ENCODE measurements at places on chromosomes 1 and 21.
A peak's percentile ranks its signal among the peaks of the same experiment; 100 is the strongest.

DNA sequence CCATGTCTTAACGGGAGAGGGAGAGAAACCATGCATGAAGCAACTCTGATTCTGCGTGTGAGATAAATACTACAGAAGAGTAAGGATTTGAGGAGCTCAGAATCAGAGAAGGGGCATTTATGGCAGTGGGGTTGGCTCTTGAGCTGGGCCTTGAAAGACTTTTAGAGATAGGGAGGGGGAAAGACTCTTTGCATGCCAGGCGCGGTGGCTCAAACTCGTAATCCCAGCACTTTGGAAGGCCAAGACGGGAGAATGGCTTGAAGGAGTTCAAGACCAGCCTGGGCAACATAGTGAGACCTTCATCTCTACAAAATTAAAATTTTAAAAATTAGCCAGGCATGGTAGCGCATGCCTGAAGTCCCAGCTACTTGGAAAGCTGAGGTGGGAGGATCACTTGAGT, 672 bp downstream of the ARMH1 start:
- no peak for DNase-seq

DNA sequence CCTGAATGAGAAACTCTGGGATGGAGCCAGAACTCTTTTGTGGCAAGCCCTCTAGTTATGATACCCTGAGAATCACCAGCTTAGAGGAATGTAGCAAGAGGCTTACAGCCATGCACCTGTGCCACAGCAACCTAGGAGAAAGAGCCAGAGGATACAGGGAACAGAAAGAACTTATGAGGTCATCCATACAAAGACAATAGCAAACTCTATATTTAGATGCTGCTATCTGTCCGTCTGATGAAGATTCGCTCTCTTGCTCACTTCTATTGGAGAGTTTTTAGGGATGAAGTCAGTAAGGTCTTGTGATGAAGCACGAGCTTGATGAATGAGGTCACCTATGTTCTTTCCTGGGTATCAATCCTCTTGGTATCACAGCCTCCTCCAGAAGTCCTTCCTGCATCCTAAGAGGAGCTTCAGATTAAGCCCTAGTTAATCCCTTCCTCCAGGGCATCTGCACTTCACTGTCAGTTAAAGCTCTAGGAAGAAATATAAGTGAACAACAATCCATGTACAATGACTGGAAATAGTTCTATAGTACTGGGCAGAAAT, 185.6 kb downstream of the DAB1 start:
- no peak for DNase-seq

DNA sequence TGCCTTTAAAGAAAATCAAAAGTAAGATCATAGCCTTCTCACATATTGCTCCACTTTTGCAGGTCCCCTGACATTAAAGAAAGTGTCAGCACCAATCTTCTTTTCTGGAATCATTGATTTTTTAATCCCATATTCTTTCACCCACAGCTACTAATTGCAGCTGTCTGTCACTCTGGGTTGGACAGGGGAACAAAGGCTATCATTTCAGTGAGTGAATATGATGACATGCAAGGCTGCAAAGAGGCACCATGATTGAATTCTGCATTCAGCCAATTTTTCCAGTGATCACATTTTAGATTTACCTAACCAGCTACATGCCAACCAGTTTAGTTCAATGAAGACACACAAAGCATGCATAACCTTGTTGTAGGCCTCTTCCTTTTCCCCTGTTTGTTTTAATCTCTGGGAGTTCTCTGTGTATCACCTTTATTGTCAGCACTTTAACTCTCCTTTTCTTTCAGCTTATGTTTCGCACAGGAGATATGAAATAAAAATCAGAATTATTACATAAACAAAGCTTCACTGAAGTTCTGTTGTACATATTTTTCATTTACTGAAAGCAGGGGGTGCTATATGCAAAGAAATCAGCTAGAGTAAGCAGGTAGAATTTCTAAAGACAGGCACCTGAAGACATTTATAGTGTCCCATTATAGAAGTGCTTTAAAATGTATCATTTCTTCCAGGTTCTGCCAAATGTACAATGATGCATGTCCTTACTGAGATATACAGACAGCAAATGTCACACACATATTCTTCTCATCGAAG, 584.8 kb downstream of the PLA2G4A start:
- no peak for DNase-seq

- no peak for DNase-seq
Observed at GRCh38 chr1:5856246-5856815, 135.9 kb downstream of the NPHP4 start.

DNA sequence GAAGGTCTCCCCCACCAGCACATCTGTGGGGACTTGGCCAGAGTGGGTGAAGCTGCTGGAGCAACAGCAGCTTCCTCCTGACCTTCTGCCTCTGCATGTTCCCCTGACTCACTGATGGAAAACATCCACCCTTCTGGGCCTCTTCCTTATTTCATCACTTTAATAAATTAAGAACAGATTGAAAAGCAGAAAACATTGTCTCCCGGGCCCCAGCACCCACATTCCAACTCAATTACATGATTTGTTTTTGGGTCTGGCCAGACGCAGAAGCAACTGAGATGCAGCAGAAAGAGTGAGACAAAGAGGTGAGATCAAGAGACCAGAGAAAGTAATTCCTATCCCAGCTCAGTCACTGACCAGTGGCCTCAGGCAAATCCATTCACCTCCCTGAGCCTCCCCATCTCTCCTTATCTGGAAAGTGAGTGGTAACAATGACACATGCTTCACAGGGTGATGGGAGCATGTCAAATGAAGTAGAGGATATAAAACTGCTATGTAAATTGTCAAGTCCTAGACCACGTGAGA, 157.1 kb downstream of the ELAVL4 start:
- DNase-seq = no peak

- peak; percentile 0 for DNase-seq
Observed at GRCh38 chr21:45559216-45560105, 17.2 kb upstream of the SLC19A1 start.

- DNase-seq = no peak
Observed at GRCh38 chr1:44604157-44604955, 69.9 kb downstream of the TMEM53 start.

DNA sequence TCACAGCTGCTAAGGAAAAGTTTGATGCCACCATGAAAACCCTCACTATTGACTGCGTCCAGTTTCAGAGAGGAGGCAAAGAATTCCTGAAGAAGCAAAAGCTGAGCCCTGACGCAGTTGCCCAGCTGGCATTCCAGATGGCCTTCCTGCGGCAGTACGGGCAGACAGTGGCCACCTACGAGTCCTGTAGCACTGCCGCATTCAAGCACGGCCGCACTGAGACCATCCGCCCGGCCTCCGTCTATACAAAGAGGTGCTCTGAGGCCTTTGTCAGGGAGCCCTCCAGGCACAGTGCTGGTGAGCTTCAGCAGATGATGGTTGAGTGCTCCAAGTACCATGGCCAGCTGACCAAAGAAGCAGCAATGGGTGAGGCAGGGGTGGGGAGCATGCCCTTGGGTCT, 9.5 kb downstream of the CZIB start:
- no peak for DNase-seq

- no peak for DNase-seq
Observed at GRCh38 chr21:35658242-35658641, 402.1 kb downstream of the SETD4 start.

GRCh38 chr1:42806171-42806570, 10.8 kb upstream of the ERMAP start:
- DNase-seq = no peak

DNA sequence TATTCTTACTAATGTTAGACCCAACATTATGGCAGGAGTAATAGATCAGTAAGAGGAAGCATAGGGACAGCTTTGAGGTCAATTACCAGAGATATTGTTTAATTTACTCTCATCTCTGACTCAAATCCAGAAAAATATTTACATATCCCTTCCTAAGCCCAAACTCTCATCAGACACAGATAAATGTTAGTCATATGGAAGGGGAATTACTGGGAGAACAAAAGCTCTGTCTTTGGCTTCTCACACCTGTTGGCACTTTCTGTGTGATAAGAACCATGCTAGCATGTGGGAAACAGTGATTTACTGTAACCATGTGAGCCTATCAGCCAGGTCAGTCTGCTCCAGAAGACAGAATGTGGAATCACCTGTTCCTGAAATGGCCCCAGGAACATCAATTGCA, 72.4 kb downstream of the DUSP10 start:
- DNase-seq = no peak

- DNase-seq = no peak
Observed at GRCh38 chr1:152502496-152503180, 8.0 kb upstream of the LCE5A start.

DNA sequence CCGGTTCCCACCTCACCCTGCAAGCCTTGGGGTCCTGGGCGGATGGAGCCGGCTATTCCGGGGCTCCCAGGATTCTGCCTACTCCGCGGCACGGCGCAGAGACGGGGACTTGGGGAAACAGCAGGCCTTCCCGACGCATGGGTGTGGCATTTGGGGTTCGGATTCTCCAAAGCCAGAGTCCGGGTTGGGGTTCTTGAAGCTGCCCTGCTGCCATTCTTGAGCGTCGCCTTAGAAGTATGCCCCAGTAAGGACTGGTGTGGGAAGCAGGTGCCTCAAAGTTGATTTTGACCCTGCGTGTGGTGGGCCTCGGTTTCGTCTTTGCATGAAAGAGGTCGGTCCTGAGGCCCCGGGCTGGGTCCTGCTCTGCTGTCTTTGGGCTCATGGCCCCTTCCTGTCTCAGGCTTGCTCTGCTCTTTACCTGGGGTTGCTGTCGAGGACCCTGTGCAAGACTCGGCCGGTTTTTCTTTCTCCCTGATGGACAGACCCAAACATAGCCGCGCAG, 696 bp downstream of the GUK1 start:
- DNase-seq = no peak

DNA sequence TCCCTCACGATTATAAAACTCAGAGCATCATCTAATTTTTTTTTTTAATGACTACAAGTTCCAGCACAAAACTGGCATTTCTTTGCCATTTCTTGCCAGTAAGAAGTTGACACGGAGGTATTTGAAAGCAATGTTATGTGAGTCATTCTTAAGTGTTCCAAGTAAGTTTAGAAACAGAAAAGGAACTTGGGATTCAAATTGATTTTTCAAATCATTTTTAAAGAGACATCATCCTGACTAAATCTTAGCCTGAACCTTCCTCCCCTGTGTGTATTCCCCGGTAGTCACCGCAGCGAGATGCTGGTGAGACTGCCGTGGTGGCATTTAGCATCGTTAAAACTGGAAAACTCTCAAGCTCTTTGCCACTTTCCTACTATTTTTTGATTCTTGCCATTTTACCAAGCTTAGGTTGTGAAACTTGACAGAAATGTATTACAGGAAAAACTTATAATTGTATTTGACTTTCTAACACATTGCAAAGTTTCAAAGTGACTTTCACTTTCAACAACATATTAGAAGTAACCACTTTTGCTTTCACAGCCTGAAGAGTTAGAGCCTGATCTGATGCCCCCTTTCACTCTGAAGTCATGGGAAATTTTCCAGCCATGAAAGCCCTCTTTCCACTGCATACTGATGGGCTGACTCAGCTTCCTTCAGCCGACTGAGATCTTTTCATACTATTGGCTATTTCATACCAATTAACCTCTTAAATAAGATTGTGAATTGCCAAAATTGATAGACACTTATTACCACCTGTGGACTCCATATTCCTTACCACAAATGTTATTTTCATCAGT, 61.4 kb downstream of the OLFML2B start:
- DNase-seq = no peak

DNA sequence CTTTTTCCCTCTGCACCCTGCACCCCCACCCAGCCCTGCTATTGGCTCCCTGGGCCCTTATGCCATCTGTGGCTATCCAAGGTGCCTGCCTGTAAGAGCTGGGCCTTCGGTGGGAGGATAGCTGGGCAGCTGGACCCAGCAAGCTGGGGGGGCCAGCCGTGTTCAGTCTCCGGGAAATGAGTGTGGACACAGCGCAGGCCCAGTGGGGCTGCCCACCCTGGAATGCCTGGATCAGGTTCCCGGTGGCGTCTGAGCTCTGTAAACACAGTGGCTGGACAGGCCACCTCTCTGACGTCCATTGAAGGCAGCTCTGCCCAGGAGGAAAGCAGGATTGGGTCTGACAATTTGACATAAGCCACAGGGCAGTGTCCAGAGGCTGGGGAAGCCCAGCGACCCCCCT, 127.8 kb downstream of the FOXD2 start:
- DNase-seq = no peak

GRCh38 chr1:206066479-206067171, 13.7 kb downstream of the RHEX start:
- no peak for DNase-seq

DNA sequence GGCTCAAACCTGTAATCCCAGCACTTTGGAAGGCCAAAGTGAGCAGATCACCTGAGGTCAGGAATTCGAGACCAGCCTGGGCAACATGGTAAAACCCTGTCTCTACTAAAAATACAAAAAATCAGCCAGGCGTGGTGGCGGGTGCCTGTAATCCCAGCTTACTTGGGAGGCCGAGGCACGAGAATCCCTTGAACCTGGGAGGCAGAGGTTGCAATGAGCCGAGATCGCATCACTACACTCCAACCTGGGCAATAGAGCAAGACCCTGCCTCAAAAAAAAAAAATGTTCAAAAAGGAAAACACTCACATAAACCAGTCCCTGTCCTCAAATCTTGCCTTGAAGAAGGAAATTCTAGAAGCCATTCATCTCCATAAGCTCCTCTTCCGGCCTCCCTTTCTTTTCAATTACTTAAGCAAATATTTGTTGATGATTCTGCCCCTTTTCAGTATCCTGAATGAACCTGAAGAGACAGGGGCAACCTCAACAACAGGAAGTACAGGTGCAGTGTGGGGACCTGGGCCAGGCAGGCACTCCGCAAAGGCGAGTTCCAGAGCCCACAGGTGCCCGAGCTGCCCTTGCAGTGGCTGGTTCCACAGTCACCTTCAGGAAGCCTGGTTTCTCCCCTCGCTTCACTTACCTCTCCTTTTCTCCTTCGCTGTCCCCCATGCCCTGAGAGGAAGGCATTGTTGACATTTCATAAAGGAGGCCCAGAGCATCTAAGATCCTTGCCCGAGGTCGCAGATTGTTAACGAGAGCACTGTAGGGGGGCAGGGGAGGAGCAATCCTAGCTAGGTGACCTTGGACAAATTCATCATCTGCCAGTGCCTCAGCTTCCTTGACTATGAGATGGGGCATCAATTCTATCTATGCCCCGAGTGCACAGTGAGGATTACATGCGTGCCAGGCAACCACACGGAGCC, 8.9 kb upstream of the LEFTY1 start:
- DNase-seq = no peak

DNA sequence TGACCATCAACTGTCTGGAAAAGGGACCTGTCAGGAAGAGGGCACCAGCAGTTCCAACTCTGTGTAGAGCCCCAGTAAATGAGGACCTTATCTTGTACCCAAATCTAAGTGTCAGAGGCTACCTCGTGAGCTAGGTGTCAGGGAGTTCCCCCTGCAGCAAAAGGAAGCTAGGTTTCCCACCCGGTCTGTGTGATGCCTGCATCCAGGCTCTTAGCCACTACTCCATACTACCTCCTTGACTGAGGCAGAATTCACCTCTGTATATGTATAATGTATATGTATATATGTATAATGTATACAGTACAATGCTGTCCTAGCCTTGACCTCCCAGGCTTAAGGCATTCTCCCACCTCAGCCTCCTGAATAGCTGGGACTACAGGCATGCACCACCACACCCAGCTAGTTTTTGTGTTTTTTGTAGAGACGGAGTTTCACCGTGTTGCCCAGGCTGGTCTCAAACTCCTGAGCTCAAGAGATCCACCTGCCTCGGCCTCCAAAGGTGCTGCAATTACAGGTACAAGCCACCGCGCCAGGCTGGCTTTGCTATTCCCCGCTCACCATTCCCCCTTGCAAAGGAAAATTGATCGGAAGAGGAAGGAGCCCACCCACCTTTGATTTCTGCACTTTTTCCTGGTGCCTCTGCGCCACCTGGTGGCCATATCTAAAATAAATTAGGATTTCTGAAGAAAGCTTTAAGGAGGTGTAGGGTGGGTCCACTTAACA, 15.7 kb upstream of the LUZP1 start:
- peak; percentile 67 for DNase-seq

GRCh38 chr1:236151739-236152424, 9.5 kb downstream of the GPR137B start:
- DNase-seq = no peak

GRCh38 chr1:54922921-54923421, 36.0 kb upstream of the DHCR24 start:
- DNase-seq = no peak

All from right kidney (tissue), 9 donors.